Colonic mucosa (tissue), 4 donors: ENCODE measurements at places on chromosomes 3 and 15.

DNA sequence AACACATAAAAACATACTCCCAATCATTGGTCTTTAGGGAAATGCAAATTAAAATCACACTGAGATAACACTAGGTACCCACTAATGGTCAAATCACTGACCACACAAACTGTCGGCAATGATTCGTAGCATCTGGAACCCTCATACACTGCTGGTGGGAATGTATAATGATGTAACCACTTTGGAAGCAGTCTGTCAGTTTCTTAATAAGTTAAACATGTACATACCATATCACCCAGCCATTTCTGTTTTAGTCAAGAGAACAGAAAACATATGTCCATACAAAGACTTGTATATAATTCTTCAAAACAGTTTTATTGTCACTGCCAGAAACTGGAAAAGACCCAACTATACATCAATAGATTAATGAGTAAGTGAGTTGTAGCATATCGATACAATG lies 63.3 kb upstream of the LRRC3B start:
- no peak for DNase-seq

GRCh38 chr3:126113733-126114442 lies 30.0 kb upstream of the SLC41A3 start:
- DNase-seq, result no peak

GRCh38 chr3:35044190-35044589 lies 595.1 kb upstream of the ARPP21 start:
- no peak for DNase-seq

GRCh38 chr3:11276901-11277300 lies 4.7 kb downstream of the ATG7 start:
- no peak for DNase-seq

GRCh38 chr15:39596358-39597051 lies 15.6 kb downstream of the THBS1 start:
- no peak for DNase-seq

- no peak for DNase-seq
These were observed 44.0 kb upstream of the BCL6 start for GRCh38 chr3:187788984-187789857.

DNA sequence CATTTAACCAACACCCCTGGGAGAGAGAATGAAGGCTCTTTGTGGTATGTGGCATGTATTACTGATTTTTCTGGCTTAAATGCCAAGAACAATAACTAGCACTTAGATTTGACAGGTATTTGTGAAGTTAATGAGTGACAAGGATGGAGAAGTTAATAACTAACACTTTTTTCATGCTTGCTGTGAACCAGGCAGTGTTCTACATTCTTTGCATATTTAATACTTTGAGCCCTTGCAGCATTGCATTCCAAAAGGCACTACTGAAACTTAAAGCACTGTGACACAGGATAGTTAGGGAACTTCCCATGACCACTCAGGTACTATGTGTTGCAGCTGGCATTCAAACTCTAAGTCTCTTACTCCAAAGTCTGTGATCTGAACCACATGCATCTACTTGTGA lies 650.6 kb downstream of the ZPLD1 start:
- DNase-seq, result no peak

- DNase-seq, result no peak
These were observed 7.2 kb upstream of the PLCL2 start for GRCh38 chr3:16877505-16877904.

DNA sequence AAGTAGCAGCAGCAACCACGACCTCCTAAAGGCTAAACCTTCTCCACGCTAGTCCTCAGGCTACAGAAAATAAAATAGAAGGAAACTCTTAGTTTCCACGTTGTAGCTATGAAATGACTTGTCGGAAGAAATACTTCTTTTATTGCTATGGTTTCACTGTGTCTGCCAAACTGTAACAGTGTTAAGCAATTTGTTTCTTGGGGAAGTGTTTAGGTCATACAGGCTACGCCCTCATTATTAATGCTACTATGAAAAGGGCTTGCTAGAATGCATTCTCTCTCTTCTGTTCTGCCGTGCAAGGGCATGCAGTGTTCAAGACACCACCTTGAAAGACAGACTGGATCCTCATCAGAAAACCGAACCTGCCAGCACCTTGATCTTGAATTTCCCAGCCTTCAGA lies 462.7 kb downstream of the PLOD2 start:
- DNase-seq, result no peak

DNA sequence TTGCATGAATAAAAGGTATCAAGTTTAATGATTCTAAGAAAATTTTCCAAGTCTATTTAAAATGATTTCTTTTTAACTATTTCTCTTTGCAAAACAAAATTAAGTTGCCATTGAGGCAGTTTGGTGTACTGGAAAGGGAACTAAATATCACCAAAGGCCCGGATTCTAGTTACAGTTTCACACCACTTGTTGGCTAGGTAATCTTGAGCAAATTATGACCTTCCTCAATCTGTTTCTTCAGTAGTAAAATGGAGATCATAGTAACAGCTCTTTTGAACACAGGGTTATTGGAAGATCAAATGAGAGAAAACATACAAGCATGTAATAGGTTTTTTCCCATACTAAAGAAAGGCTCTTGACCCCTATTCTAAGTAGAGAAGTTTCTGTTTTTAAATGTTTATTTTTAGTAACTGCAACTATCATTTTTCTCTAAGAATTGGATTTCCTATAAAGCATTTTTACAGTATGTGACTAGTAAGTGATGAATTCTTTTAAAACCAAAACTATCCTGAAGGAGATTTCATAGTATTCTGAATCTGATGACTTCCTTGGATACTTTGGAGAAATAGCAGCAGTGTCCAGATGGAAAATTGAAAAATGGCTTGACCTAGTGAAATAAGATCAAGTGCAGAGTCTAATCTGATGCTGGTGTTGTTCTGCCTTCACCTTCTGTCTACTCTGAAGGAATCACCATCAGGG lies 15.7 kb downstream of the SCAANT1 start:
- DNase-seq, result no peak

DNA sequence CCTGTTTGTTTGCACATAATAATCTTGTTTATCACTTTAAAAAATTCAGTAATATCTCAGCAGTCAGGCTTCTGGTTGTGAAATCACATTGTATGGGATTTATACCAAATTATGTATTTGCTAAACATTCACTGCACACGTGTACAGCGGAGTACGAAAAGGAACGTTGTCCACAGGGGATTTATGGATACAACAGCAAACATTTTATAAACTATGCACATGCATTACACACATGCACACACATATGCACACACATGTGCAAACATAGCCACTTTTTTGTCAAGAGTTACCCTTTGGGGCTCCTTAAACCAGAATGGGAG lies 150.5 kb downstream of the LRRK1 start:
- DNase-seq, result no peak

DNA sequence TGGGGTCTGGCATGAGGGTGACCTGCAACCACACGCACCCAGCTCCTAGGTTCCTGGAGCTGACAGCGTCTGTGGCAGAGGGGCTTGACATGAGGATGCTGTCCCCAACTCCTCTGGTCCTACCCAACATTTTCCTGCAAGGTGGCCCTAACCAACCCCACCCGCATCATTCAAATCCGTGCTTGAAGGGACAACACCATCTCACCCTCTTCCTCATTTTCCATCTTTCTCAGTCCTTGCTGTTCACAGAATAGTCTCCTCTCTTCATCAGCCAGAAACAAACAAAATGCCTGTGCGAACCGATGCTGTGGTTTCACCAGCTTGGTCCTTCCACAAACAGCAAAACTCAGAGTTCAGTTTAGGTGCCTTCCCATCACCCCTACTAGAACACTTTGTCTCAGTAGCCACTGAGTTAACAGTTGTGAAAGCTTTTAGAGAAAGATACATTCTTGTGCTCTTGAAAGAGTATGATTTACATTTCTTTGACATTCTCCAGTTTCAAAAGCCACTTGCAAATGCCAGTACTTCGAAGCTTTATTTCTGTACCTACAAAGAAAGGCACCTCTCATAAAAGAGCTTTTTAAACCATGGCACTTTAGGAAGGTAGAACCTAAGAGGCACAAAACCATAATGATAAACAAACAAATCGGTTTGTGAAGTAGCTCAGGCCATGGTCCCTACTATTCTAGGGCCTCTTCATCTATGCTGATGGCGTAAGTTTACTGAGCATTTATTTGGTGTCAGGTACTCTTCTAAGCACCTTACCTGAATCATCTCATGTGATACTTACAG lies 360.1 kb downstream of the SHQ1 start:
- no peak for DNase-seq

- DNase-seq, result no peak
These were observed 305.4 kb upstream of the ROPN1 start for GRCh38 chr3:124297062-124297980.

- no peak for DNase-seq
These were observed 156.8 kb downstream of the WNT5A start for GRCh38 chr3:55330355-55330754.

DNA sequence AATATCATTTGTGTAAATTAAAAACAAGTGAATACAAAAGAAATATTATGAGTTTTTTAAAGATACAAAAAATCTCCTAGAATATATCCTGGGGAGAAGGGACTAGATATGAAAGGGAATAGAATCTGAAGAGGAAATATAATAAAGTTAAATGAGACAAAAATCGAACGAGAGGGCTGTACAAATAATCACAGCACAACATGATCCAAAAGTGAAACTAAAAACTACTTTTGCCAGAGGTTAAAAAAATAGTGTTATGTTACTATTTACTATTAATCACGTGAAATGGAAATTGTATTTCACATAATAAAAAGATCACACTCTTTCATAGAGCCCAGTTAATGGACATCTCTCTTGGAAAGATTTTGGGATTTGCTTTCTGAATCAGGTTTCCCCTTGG lies 28.6 kb downstream of the CGGBP1 start:
- DNase-seq, result no peak

DNA sequence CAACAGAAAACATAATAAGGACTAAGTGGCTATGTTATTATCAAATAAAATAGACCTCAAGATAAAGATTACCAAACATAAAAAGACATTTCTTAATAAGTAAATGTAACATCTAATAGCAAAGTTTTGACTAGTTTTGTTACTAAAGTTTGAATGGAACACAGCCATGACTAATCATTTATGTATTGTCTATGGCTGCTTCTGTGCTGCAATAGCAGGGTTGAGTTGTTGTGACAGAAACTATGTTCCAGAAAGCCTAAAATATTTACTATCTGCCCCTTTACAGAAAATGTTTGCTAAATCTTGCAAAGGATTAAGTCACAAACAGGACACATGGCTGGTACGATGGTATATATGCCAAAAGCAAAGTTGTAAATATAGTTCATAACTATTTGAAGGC lies 37.9 kb upstream of the MYH15 start:
- no peak for DNase-seq

- no peak for DNase-seq
These were observed 625.5 kb downstream of the NAALADL2 start for GRCh38 chr3:175484666-175485065.

- DNase-seq, result no peak
These were observed 81.6 kb downstream of the BOC start for GRCh38 chr3:113292933-113293332.

GRCh38 chr15:74240002-74240568 lies 4.0 kb downstream of the CCDC33 start:
- DNase-seq, result peak; percentile 93

DNA sequence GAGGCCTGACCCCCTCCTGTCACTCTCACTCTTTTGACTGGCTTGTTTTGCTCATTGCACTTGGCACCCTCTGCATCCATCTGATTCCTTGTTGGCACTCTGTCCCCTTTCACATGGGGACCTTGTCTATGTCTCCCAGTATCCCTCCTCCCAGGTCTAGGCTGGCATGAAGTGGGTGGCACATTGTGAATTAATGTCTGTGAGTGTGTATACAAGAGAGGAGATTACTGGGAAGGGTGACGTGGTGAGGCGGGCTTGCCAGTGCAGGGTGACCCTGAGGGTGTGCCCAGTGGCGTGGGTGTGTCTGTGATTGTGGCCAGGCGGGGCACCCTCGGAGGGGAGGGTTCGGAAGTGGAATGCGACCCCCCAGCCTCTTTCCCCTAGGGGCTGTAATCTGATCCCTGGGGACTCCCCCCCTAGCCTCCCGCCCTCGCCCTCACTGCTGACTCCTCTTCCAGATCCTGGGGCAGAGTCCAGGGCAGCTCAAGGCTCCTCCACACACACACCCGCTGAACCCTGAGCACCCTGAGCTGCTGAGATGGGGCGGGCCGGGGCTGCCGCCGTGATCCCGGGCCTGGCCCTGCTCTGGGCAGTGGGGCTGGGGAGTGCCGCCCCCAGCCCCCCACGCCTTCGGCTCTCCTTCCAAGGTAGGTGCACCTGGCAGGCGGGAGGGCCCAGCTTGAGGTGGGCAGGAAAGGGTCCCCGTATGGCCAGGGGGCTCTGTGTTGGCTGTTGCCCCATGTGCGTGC lies at the start of gene SEMA3B:
Gene SEMA3B, plus strand, starts transcription at position 445 of the 749 bp plus-strand sequence. Its CDS starts 94 bp downstream, at position 539.
- peak; percentile 88 for DNase-seq

DNA sequence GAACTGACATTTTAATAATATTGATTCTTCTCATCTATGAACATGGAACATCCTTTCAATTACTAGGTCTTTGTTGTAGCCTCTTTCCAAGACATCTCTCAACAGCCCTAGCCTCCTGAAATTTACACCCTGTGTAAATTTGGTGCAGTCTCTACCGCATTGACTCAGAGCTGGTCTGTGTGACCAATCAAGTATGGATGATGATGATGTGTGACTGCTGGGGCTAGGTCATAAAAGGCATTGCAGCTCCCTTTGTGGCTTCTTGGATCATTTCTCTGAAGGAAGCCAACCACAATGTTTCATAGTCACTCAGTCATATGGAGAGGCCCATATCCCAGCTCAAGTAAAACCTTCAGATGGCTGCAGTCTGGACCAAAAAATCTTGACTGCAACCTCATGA lies 62.1 kb upstream of the FAM3D start:
- no peak for DNase-seq

DNA sequence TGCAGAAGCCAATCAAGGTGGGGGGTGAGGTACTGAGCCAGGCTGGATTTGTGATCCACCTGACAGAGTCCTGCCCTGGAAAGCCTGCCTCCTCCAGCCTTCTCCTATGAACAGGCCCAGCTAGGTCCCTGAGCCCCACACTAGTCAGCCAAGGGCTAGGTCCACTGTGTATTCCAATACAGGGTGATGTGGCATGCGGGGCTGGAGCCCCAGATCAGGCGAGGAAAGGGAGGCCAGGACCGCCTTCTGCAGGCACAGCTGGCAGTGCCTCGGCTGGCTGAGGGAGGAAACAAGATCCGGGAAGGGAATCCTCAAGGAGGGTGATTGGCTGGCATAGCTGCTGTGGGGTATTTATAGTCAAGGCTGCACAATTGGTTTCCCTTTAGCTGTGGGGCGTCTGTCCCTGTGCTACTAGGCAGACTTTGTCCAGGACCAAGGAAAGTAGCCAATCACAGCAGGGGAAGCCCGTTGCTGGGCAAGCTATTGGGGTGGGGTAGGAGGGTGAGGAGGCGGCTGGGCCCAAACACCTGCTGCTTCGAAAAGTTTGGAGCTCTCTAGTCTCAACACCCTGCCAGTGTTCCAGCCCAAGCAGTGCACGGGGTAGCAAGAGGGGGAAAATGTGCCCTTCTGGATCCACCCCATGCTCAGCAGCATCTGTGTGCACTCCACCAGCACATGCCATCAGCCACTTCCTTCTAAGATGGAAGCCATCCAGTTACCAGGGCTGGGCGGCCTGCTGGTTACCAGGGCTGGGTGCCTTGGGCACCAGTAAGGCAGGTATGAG lies 5.9 kb downstream of the KY start:
- no peak for DNase-seq
